SJCRH30 (cell line): ENCODE measurements at places on chromosomes 11 and 22. TPM values are rescaled to one million over a fixed set of nuclear protein-coding genes. Genes with fewer than 3 reads are reported as not detected.

DNAJB13 gene
- total RNA-seq: not detected in 2 replicates

ISX gene
- total RNA-seq: not detected in 2 replicates

PTPN5 gene
- total RNA-seq: not detected in 2 replicates

NTM gene
- total RNA-seq: not detected in 2 replicates

KCNQ1OT1 gene
- total RNA-seq: 8.5 and 12.3 TPM in 2 replicates

C11orf97 gene
- total RNA-seq: not detected in 2 replicates

- H3K4me3 ChIP-seq: no peak overlapping the region
- no peaks in the 10 kb centered on the region for H3K4me1 ChIP-seq
- no peak overlapping the region for H3K27ac ChIP-seq
- H3K27me3 ChIP-seq: no peaks in the 10 kb centered on the region
Measured at GRCh38 chr11:120746836-120747609, 235.5 kb downstream of the GRIK4 start.

- DNase-seq: no peak
- H3K4me1 ChIP-seq: no peaks in the 10 kb centered on the region
- no peak overlapping the region for H3K4me3 ChIP-seq
- no peaks in the 10 kb centered on the region for H3K36me3 ChIP-seq
Measured at GRCh38 chr11:33934450-33934849, 42.6 kb upstream of the LMO2 start.

- no peaks in the 10 kb centered on the region for H3K4me1 ChIP-seq
- H3K36me3 ChIP-seq: no peaks in the 10 kb centered on the region
- no peak overlapping the region for H3K4me3 ChIP-seq
Measured at GRCh38 chr22:18995327-18995711, 59.2 kb upstream of the PRODH start.

GRCh38 chr11:64522843-64523380 lies 68.1 kb upstream of the SLC22A12 start:
- no peak overlapping the region for H3K27ac ChIP-seq
- no peaks in the 10 kb centered on the region for H3K36me3 ChIP-seq
- H3K4me3 ChIP-seq: no peak overlapping the region

DNA sequence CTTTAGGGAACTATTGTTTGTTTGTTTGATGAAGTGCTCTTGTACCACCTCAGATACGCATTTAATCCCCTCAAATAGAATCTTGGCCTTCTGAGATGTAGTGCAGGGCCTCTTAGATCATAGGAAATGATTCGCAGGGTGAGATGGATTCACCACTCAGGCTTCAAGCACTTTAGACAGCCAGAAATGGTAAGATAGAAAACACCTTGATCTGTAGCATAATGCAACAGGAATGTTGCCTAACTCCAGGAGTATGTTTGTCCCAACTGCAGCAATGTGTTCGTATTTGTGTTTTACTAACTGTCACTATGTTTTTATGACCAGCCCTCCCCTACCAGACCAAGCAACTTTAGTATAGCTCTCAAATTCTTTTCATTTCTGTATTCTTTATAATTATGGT lies 761.2 kb downstream of the NELL1 start:
- no peak overlapping the region for H3K27ac ChIP-seq
- H3K4me1 ChIP-seq: no peaks in the 10 kb centered on the region
- DNase-seq: no peak
- no peaks in the 10 kb centered on the region; the same call in 1 of the 2 replicates for H3K36me3 ChIP-seq

- H3K4me3 ChIP-seq: no peak overlapping the region
- no peak for DNase-seq
- H3K4me1 ChIP-seq: peaks cover 46% of the 10 kb centered on the region
Measured at GRCh38 chr22:39232246-39232645, 12.5 kb downstream of the PDGFB start.

DNA sequence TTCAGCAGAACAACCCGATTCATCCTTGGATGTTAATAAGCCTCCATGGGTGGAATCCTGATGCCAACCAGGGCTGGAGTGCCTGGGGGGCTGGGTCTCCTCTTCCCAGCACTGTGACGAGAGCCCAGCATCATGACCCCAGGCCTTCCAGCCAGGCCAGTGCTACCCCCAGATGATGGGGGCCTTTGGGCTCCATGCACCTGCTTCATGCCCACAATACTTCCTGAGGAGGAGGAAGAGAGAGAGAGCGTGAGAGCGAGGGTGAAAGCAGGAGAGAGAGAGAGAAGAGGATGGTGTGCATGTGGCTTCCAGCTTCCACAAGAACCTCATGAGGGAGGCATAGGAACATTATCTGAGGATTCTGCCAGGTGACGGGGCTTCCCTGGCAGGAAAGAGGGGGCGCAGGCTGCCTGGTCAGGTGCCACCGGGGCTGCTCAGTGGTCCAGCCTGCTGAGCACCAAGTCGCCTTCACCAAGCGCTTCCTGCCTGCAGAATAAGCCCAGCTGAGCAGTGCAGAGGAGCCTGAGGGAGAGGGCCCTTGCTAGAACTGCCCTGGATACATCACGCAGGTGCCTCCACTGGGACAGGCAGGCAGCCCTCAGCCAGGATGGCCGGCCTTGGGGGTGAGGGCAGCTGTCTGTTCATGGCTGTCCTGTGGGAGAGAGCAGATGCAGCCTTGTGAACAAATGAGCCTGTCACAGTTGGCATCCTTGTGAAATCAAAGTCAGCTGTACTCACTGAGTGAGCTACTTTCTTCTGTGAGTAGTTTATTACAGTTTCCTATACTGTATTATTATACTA lies 243.3 kb upstream of the B3GAT1 start:
- no peaks in the 10 kb centered on the region for H3K36me3 ChIP-seq
- H3K4me3 ChIP-seq: no peak overlapping the region
- no peaks in the 10 kb centered on the region for H3K4me1 ChIP-seq
- H3K27me3 ChIP-seq: peaks cover 3% of the 10 kb centered on the region; the same call in 1 of the 2 replicates
- no peak for DNase-seq

DNA sequence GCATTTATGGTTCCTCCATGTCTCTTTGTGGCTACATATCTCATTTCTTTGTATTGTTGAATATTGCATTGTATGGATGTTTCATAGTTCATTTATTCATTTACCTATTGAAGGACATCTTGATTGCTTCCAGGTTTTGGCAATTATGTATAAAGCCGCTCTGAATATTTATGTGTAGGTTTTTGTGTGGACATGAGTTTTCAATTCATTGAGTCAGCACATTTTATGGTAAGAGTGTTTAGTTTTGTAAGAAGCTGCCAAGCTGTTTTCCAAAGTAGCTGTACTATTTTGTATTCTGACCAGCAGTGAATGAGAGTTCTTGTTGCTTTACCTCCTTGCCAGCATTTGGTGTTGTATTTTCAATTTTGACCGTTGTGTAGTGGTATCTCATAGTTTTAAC lies 39.2 kb downstream of the KDM2A start:
- H3K4me1 ChIP-seq: no peaks in the 10 kb centered on the region
- DNase-seq: no peak
- no peaks in the 10 kb centered on the region for H3K27me3 ChIP-seq
- no peak overlapping the region for H3K27ac ChIP-seq
- no peak overlapping the region for H3K4me3 ChIP-seq

- H3K4me3 ChIP-seq: peak overlapping the region; percentile 67
- no peaks in the 10 kb centered on the region for H3K36me3 ChIP-seq
- H3K4me1 ChIP-seq: no peaks in the 10 kb centered on the region
Measured at GRCh38 chr11:43941257-43941994, 1.0 kb upstream of the C11orf96 start.

GRCh38 chr11:71301046-71301857 lies 48.9 kb upstream of the SHANK2 start:
- no peak overlapping the region for H3K27ac ChIP-seq
- no peaks in the 10 kb centered on the region for H3K4me1 ChIP-seq
- no peak overlapping the region for H3K4me3 ChIP-seq
- DNase-seq: no peak
- H3K36me3 ChIP-seq: no peaks in the 10 kb centered on the region

DNA sequence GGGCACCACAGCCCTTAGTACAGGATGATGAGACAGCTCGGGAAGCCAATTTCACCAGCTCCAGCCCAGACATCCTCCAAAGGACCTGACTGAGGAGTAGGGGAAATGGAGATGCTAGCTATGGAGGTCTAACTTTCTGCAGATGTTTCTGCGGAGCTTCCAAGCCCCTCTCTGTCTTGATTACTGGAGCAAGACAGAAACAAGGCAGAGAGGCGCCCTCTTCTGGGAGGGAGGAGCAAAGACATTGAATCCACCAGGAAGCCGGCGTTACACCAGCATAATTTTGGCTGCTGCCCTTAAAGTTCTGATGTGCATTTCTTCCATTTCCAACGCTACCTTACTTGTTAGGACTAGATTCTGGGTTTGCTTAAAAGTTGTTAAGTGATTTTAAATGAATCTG lies 107.3 kb upstream of the HSD17B12 start:
- peak; percentile 54 for DNase-seq
- H3K36me3 ChIP-seq: no peaks in the 10 kb centered on the region
- no peak overlapping the region for H3K4me3 ChIP-seq

- H3K36me3 ChIP-seq: no peaks in the 10 kb centered on the region
- no peak overlapping the region for H3K27ac ChIP-seq
- no peaks in the 10 kb centered on the region for H3K27me3 ChIP-seq
- H3K4me3 ChIP-seq: no peak overlapping the region
- peaks cover 14% of the 10 kb centered on the region for H3K4me1 ChIP-seq
Measured at GRCh38 chr11:12280838-12281565, 96.4 kb upstream of the PARVA start.

DNA sequence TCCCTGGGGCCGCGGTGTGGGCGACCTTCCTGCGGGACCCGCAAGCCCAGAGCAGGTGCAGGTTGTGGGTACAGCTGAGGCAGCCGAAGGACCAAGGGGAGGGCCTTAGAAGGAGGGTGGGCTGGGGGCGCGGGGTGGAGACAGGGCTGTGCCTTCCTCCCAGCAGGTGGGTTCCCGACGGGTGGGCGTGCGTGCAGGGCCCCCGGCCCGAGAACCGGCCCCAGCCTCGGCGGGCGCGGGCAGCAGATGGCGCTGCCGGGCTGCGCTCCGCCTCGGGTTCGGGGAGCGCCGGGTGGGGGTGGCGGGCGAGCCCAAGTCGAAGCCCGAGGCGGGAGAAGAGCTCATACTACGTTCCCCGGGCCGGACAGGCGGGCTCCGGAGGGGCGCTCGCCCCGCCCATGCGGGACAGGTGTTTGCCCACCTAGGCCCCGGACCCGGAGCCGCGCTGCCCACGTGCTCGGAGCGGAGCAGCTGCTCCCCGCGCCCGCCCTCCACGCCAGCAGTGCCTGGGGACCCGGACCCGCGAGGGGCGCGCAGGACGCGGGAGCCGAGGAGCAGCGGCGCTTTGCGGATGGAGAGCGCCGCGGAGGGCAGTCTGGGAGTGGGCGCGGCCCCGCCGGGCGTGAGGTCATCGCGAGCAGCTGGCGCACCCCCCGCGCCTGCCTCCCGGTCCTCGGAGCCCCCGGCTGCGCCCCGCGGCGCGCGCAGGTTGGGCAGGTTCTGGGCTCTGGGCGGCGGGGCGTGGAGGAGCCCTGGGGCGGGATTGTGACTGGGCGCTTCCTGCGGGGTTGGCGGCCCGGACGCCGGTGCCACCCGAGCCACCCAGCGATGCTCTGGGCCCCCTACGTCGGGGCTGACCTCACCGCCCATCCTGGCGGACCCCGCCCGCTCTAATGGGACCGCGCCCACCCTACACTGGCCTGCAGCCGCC lies 25.3 kb downstream of the DUSP8 start:
- peaks cover 3% of the 10 kb centered on the region for H3K4me1 ChIP-seq
- peak; percentile 62 for DNase-seq
- H3K27ac ChIP-seq: no peak overlapping the region
- H3K36me3 ChIP-seq: no peaks in the 10 kb centered on the region
- H3K4me3 ChIP-seq: peak overlapping the region; percentile 44

GRCh38 chr22:20003304-20003703 lies 13.3 kb downstream of the ARVCF start:
- no peak overlapping the region for H3K27ac ChIP-seq
- no peaks in the 10 kb centered on the region for H3K36me3 ChIP-seq
- H3K4me1 ChIP-seq: peaks cover 33% of the 10 kb centered on the region

- no peak overlapping the region for H3K27ac ChIP-seq
- H3K27me3 ChIP-seq: no peaks in the 10 kb centered on the region
- H3K36me3 ChIP-seq: peaks cover 6% of the 10 kb centered on the region; the same call in 1 of the 2 replicates
- no peak for DNase-seq
Measured at GRCh38 chr22:42994917-42995562, 19.9 kb downstream of the PACSIN2 start.

- H3K27ac ChIP-seq: no peak overlapping the region
- H3K4me1 ChIP-seq: no peaks in the 10 kb centered on the region
- no peak overlapping the region for H3K4me3 ChIP-seq
- DNase-seq: no peak
- H3K36me3 ChIP-seq: no peaks in the 10 kb centered on the region
Measured at GRCh38 chr11:1090600-1091331, 16.1 kb downstream of the MUC2 start.

DNA sequence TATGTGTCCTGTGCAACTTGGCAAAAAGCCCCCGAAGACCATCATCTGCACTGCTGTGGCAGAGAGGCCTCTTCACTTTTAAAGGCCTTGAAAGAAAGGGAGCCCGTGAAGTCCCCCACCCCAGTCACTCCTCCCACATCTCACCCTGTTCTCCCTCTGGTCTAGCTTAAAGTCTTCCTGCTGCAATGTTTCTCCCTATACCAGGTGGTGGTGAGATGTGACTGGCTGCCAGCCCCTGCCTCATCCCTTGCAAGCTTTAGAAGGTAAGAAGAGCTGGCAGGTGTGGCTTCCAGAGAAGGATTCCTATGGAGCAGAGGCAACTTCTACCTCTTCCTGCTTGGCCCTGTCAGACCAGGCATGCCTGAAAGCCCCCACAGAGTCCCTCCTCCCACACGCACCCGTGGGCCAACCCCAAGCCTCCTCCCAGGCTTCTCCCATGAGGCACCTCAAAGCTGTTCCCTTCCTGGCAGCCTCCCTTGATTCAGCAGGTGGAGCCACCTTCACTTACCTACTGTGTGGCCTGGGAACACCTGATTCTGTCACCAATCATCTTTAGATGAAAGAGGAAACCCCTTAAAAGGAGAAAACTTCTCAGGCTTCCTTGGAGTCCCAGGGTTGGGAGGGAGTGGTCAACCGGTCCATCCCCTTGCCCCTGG lies 4.0 kb upstream of the TRIM29 start:
- H3K36me3 ChIP-seq: no peaks in the 10 kb centered on the region
- H3K4me1 ChIP-seq: no peaks in the 10 kb centered on the region
- no peak overlapping the region for H3K4me3 ChIP-seq
- H3K27me3 ChIP-seq: no peaks in the 10 kb centered on the region
- DNase-seq: no peak
- H3K27ac ChIP-seq: no peak overlapping the region

DNA sequence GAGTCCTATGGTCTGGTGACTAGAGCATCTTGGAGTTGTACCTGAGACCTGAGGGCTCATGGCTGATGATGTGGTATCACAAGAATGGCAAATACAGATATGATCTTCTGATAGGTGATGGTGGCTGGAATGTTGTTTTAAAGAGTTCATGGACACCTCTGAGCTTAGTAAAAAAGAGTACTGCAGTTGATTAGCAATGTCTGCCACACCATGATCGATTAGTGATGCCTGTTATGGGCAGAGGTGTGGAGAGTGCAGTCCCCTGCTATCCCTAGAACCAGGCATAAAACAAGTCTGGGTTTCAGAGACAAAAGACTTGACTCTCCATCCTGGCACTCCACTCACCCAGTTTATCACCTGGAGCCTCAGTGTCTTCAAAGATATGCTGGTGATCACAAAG lies 1.4 kb upstream of the BATF2 start:
- H3K36me3 ChIP-seq: no peaks in the 10 kb centered on the region
- H3K27ac ChIP-seq: no peak overlapping the region
- H3K27me3 ChIP-seq: 0 out of 2 replicates have a peak, but pooled peaks cover 2% of the 10 kb centered on the region
- peaks cover 13% of the 10 kb centered on the region; the same call in 1 of the 2 replicates for H3K4me1 ChIP-seq
- H3K4me3 ChIP-seq: no peak overlapping the region
